ENCODE measurements at places on chromosomes 16 and 17.

DNA sequence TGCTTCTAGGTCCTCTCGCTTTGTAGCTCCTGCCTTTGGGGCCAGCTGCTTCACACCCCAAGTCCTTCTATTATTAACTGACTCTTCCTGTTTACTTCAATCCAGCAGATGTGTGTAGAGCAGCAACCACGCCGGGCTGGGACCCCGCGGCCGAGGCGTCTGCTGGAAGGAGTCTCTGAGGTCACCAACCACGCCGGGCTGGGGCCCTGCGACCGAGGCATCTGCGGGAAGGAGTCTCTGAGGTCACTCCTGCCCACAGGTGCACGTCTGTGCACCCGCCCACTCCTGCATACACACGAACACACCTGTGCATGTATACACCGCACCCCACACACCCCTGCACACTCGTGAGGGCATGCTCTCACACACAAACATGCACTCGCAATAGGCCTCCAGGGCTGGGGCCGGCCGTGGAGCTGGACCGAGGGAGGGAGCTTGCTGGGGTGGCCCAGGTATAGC is 7.8 kb upstream of the TEX19 start:
- no peak for DNase-seq

- no peak for DNase-seq
Observed at GRCh38 chr17:49595328-49595727, 19.7 kb downstream of the NXPH3 start.

GRCh38 chr16:897701-898100 is 73.1 kb downstream of the LMF1 start:
- no peak for DNase-seq

- DNase-seq: no peak
Observed at GRCh38 chr16:67893743-67894399, 817 bp downstream of the PSKH1 start.

GRCh38 chr17:4796552-4796920 is 572 bp downstream of the PSMB6 start:
- no peak for DNase-seq

DNA sequence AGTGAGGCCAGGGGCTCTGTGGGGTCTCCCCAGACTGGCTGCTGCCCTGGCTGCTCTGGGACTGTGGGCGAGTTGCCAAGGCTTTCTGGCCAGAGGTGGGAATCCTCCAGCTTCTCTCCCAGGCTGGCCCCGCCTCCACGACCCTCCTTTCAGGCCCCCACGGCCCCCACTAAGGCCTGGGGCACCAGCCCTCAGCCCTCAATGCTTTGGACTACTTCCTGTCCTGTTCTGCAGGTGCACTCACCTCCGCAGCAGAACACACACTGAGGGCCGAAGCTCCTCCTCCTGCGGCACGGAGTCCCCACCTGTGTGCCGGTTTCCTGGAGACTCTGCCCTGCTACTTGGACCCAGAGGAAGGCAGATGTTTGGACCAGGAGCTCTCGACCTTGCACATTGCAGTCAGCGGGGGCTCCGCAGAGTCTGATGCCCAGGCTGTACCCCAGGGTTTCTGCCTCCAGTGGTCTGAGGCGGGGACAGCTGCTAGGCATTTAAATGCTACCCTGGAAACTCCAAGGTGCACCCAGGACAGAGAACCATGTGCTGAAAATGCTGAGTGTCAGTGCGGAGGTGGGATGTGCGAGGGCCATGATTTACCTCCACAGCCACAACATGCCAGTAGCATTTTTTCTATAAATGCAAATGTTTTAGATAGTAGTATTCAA is 223.8 kb downstream of the IRF8 start:
- no peak for DNase-seq

DNA sequence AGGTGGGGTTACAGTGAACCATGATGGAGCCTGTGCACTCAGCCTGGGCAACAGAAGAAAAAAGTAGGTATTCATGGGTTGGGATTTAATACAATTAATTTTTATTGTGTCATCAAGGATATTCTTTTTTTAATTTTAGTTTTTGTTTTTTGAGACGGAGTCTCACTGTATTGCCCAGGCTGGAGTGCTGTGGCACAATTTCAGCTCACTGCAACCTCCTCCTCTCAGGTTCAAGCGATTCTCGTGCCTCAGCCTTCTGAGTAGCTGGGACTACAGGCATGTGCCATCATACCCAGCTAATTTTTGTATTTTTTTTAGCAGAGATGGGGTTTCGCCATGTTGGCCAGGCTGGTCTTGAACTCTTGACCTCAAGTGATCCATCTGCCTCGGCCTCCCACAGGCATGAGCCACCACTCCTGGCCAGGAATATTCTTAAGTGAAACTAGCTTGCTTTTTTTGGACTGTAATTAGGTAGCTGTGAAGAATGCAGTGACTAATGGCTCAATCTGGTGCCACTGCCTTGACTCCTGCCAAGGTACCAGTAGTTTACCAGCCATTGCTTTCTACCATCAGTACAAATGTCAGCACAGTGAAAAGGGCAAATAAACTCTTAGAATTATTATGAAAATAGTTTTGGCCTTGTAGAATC is 4.8 kb downstream of the PPM1D start:
- DNase-seq: no peak
